NCI-H2171 treated with DMSO at 0.1 percent for 48 hours (cell line): ENCODE measurements at places on chromosomes 11 and 22.

GRCh38 chr22:26389125-26389524 is 39.9 kb upstream of the ASPHD2 start:
- no peak for DNase-seq

GRCh38 chr11:33089776-33090175 is 50.4 kb downstream of the TCP11L1 start:
- peak; percentile 44 for DNase-seq

DNA sequence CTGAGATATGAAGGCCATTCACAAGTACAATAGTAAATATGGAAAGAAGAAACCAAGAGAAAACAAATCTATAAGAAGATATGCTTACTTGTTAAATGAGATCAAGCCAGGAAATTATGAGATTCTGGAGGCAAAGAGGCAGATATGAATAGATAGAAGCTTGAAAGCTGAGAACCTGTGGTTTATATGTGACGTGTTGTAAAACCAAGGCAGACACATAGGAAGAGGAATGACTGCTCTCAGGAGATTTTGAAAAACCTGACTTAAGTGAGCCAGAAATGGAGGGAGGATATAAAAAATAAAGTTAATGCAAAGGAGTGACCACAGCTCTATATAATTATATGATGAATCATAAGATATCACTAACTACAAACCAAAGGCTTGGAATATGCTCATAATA is 1160.5 kb upstream of the CNTN5 start:
- no peak for DNase-seq

DNA sequence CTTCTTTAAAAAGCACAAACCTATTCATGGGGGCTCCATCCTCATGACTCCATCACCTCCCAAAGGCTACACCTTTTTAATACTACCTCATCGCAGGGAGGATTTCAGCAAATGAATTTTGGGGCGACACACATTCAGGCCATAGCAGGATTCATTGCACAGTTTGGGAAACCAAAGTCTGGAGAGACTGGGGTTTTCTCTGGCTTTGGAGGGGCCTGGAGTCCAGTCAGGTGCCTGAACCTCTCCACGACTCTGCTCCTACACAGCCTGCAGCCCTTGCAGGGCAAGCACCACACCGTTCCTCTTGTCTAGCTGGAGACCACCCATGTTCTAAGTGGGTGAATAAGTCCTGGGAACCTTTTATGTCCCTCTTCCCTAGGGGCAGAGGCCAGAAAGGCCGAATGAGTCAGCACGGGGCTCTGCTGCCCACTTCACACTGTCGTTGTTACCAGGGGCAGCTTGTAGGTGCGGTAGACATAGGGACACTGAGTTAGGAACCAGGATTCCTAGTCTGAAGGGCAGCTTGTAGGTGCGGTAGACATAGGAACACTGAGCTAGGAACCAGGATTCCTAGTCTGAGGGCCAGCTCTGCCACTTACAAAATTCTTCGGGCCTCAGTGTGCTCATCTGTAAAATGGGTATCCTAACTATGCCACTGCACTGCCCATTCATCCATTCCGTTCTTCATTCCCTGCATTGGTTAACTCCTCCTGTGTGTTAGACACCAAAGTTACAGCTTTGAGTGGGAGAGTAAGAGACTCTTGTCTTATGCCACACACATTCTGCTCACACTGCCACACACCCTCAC is 251.7 kb upstream of the B3GAT1 start:
- no peak for DNase-seq

GRCh38 chr22:22923379-22923778 is 35.8 kb downstream of the IGLL5 start:
- no peak for DNase-seq

DNA sequence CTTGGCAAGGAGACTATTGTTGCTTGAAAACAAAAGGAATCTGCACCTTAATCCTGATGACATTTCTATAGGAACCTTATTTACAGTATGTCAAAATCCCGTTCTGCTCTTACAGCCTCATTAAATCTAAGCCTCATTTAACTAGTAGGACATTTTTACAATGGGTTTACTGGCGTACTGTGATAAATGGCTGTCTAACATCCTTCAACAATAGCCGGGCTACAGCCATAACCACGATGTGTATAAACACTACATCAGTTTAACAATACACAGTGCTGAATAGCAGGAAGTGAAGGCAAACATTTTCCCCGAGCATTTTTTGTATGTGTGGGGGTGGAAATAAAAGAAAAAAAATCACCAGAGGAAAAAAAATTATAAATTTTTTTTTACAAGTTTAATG is 131.2 kb downstream of the ARL14EP start:
- no peak for DNase-seq

DNA sequence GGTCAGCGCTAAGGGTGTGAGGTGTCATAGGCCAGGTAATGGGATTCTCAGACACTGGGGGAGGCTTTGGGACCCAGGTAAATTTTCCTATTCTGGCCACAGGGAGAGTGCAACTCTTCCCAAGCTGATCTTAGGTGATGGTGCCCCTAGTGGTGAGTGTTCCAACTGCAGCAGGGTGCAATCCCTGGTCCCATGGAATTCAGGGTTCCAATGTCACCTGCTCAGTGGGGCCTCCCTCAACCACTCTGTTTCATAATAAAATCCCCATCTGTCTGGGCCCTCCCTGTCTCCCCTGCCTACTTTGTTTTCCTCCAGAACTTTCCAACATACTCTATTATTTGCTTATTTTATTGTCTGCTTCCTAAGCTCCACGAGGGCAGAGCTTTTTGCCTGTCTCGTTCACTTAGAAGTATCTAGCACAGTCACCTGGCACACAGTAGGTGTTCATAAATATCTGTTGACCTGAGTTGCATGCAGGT is 2.9 kb upstream of the SGSM1 start:
- peak; percentile 52 for DNase-seq

GRCh38 chr11:71349627-71350026 is 97.2 kb upstream of the SHANK2 start:
- DNase-seq: no peak

DNA sequence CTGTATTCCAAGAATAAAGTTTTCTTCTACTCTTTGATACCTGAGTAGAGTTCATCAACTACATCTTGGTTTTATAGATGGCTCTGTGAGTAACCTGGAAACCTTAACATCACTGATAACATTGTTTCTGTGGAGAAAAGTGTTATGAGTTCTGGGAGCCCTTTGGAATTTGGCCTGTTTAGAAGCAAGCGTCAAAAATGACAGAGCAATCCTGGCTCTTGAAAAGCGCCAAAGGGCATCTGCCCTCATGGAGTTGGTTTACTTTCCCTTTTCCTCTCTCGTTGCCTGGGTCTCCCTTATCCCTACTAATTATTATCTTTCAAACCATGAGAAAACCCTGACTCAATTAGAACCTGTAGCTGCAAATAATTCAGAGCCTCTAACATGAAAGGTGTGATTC is 140.1 kb downstream of the DBX1 start:
- DNase-seq: no peak

DNA sequence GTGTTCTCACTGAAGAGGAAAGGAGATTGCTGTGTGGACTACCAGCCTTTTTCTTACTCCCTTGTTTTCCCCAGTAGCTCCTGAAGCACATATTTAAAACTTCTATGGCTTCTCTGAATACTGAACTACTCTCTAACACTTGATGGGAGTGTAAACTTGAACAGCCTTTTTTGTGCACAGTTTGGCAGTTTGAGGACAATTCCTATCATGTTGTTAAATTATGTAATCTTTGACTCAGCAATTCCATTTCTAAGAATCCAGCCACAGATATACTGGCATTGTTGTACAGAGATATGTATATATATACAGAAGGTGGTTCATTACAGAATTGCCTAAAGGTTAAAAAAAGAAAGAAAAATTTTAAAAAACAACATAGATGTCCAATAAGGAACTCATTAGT is 47.1 kb upstream of the EED start:
- no peak for DNase-seq

- no peak for DNase-seq
Observed at GRCh38 chr22:38674888-38675287, 6.9 kb upstream of the TOMM22 start.

GRCh38 chr11:1336836-1337646 is 27.6 kb upstream of the TOLLIP start:
- DNase-seq: no peak

- no peak for DNase-seq
Observed at GRCh38 chr11:16813126-16813525, 74.7 kb downstream of the C11orf58 start.

- no peak for DNase-seq
Observed at GRCh38 chr11:73852049-73852448, 24.6 kb downstream of the COA4 start.

DNA sequence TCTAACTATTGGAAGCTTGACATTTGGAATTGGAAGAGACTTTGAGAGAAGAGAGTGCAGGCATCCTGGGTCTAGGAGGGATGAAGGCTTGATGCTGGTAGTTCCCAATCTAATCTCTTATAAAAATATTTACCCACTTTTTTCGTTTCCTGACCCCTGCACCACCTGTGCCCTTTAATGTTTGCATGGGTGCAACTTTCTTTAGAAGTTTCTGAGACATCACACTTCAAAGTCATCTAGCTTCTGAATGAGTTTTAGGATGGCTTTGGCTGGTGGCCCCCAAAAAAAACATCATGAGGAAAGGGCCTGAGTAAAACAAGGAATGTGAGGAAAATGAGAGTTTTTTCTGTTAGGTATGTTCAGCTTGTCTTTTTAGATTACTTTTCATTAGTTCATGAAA is 1.1 kb downstream of the POLD3 start:
- no peak for DNase-seq

- no peak for DNase-seq
Observed at GRCh38 chr11:60852117-60852981, 3.4 kb downstream of the PTGDR2 start.
